ENCODE measurements at places on chromosomes 4 and X. TPM values are rescaled to one million over a fixed set of nuclear protein-coding genes. Genes with fewer than 3 reads are reported as not detected.

CORIN gene
- 0.12 TPM for total RNA-seq

FAM241A gene
- total RNA-seq: 6.2 TPM

MAGEA4 gene
- not detected for total RNA-seq

TNIP3 gene
- 1.1 TPM for total RNA-seq

GPR50 gene
- not detected for total RNA-seq

DDX60 gene
- total RNA-seq: 5.3 TPM

HTN3 gene
- not detected for total RNA-seq

CSAG2 gene
- not detected for total RNA-seq

DNA sequence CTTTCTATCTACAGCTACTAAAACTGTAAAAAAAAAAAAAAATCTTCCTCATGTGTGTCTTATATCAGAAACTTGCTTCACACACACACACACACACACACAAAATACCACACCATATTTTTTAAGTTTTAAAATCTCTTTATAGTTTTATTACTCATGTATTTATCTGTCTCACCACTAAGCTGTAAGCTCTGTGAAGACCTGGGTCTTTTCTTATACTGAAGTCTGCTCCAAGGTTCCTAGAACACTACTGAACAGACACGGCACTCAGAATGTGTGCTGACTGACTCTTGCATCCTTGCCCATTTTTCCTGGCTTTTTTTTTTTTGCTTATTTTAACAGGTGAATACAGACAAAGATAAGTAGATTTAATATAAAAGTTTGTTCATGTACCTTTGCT is 135.6 kb upstream of the CXXC4 start:
- no peak for DNase-seq

DNA sequence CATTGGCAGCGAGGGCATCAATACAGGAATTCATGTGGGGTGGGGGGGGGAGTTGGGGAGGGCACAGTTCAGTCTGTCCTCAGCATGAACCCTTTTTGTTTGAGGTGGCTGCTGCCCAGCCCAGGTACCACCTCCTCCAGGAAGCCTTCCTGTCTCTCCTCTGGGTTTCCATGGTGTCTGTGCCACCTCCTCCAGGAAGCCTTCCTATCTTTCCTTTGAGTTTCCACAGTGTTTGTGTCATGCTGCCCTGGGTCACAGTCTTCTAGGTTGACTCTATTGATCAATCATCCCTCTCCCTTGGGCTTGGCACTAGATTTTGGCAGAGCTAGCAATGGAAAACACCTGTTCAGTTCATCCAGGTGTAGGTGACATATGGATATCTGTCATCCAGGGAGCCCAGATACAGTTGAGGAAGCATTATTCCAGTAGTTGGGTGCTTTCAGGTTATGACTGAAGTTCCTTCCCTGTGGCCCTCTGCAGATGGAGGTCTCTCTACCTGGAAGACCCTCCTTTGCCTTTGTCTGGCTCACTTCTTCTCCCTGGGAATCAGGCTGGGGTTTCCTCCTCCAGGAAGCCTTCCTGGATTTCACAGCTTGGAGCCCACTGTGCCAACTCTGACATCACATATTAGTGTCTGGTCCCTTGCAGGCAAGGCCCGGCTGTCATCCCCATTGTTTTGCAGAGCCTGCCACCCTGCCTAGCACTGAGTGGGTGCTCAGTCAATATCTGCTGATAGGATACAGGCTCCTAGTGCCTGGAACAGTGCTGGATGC is 96.6 kb downstream of the SORCS2 start:
- DNase-seq: no peak

DNA sequence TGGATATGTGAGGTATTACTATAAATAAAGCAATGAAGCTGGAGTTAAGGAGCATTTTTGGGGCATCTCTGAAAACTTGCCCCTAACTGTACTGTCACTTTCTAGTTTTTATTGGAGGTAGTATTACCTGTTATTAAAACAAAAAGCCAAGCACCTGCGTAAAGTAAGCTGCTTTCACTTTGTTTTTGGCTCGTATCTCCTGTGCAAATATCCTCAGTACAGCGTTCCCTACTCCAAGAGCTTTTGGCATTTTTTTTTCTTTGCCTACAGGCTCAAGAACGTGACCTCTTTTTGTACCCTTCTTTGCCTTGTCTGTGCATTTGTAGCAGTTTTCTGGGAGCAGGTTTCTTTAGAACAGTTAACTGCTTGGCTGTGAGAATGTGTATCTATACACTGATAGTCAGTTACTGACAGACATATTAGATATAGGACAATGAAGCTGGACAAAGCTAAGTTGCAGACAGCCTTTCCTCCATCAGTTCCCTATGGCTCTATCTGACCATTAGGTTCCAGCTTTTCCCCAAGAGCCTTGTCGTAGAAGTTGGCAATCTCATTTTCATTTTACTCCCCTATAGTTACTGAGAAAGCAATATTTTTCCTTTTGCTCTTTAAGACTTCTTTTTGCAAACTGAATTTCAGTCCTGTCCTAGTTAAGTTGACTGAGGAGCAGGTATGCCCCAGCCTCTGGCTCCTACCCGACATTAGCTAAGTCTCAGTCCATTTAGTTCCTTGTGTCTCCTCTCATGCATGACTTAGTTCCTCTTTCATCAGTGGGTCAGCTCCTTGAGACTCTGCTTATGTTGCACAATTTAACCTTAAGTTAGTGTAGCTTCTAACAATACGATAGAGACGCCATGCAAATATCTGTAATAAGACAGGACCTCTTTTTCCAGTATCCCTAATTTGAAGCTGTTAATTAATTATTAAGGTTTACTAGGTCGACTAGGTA is 71.5 kb upstream of the HPRT1 start:
- no peak for DNase-seq

- peak; percentile 13 for DNase-seq
These were observed 788 bp downstream of the SAP30 start for GRCh38 chr4:173371292-173372192.

GRCh38 chr4:7638489-7638888 is 203.8 kb upstream of the PSAPL1 start:
- DNase-seq: no peak

GRCh38 chrX:21748235-21748634 is 9.7 kb downstream of the SMPX start:
- no peak for DNase-seq

DNA sequence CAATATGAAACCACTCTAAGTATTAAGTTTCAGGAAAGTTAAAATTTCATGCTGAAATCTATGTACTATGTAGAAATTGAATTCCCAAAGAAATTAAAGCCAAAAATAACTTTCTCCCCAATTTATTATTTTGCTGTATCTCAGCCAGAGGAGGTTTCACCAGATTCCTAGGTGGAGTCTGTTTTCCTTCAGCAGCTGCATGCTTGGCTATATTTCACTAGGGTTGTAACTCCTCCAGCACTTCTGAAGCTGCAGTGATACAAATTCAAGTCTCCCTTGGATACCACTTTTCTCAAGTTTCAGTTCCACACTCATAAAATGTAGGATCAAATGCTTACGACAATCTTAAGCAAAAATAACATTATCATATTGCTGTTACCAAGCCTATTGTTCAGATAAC is 41.2 kb upstream of the ZC4H2 start:
- no peak for DNase-seq

DNA sequence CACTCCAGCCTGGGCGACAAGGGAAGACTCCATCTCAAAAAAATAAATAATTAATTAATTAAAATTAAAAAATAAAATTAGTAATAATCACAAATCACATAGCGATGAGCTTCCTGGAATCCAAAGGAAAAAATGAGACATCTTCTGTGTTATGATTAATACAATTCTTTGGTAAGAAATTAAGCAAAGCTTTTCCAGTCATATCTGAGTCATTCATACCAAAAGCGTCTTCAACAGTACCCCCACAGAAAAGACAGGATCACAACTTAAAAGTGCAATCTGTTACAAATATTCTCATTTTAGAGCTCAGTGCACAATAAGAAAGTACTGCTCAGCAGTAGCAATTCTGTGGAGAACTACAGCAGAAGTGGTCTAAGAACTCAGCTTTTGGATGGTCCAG is 168.5 kb upstream of the MXRA5 start:
- DNase-seq: no peak

DNA sequence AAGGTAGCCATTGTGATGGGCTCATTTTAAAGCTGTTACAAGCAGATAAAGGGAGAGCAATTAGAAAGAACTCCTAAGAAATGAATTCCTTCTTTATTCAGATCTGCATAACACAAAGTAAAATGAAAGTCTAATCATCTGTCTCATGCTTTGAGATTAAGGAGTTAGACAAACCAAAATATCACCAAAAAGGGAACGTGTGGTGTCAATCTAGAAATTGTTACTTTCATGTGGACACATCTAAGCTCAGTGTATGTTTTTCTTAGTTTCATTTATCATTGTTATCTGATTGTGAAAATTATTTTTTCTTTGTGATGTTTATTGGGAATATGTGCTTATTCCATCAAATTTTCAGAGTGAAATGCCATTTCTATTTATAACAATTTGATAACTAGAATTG is 80.3 kb downstream of the BANK1 start:
- DNase-seq: no peak

DNA sequence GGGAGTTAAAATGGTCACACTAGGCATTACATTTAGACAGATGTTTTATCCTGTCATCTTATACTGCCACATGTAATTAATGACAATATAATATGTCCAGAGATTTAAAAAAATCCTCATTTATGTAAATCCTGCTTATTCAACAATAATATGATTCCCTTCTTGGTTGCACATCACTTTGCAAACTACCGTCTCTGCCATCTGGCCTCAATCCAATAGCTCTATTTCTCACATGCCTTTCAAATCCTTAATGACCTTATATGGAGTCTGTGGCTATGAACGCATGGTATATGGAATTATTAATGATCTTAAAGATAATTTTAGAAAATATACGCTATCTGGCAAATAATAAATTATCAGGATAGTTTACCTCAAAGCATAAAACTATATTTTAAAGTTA is 144.5 kb downstream of the NPNT start:
- DNase-seq: no peak

- no peak for DNase-seq
These were observed 2.7 kb downstream of the ABCD1 start for GRCh38 chrX:153727123-153727931.

DNA sequence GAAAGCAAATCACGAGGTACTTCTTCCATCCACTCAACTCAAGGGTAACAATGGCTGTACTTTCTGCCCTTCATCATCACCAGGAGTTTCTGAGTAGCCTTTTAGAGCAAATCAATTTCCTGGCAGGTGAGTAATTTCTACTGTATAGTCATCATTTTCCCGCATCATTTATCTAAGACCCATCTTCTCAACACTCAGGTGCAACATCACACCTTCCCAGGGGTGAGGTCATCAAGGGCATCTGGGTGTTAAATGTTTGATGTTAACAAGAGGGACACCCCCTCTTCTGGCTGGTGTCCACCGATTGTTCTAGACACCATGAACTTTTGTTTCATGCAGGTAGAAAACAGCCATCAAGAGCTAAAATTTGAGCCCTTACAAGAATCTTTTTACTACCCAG is 313.4 kb upstream of the MAGEB2 start:
- no peak for DNase-seq

- DNase-seq: no peak
These were observed 4.6 kb downstream of the HCFC1 start for GRCh38 chrX:153966841-153967535.
